ENCODE measurements at places on chromosomes 2 and 18.
A peak's percentile ranks its signal among the peaks of the same experiment; 100 is the strongest.

GRCh38 chr18:50871846-50872245 lies 7.1 kb upstream of the ME2 start:
- no peak for DNase-seq

DNA sequence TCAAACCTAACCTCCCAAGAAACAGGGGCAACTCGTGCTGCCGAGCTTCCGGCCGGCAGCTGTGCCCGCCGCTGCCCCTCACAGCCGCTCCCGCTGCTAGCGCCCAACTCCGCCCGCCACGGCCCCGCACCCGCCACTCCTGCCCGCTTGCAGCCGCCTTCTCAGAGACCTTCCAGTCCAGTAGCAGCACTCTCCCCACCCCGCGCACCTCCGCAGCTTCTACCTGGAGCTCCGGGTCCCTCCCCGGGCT lies 722 bp upstream of the C2orf15 start:
- no peak for DNase-seq

DNA sequence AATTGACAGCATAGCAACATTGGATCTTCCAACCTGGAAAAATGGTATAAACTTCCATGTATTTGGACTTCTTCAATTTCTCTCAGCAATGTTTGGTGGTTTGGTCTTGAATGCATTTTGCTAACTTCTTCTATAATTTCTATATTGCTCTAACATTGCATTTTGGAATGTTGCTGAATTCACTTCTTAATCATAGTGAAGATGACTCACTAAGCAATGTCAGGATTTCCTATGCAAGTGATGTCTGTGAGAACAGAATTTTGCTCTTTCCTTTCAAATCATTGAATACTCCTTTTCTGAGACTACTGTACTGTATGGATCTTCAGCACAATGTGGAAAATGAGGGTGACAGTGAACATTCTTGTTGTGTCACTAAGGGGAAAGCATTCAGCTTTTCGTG lies 28.9 kb upstream of the CDH19 start:
- DNase-seq = no peak

DNA sequence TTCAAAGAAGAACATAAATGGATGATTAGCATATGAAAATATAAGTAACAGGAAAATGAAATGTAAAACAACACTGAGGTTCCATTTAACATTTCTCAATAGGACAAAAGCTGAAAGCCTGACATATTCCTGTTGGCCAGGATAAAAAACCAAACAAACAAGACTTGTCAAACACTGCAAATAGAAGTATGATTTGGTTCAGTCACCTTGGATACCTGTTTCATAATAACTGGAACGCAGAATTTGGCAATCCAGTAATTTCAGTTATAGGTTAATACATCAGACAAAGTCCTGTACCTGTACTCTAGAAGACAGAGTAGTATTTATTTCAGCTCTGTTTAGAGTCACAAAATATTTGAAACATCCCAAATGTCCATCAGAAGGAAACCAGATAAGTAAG lies 16.5 kb upstream of the EVA1A start:
- DNase-seq = no peak

DNA sequence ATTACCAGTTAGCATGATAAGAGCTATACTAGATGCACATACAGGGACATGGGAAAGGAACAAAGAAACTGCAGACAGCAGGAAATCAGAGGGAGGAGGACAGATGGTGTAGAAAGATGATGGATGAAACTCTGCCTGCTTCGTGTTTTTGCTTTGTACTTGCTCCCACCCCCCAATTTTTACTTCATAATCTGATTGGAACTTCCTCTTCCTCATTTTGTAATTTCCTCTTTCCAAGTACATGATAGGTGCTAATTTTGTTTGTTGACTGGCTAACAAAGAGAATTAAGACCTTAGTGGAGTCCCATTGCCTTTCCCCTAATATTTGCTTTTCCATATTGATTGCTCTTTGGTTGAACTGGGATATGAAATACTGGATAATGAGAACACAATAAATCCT lies 76.0 kb upstream of the PELI1 start:
- DNase-seq = no peak

- DNase-seq = no peak
Measured at GRCh38 chr2:217710211-217710765, 292.5 kb downstream of the TNS1 start.

GRCh38 chr2:41709702-41710599 lies 337.9 kb upstream of the PKDCC start:
- no peak for DNase-seq

GRCh38 chr18:44759925-44760342 lies 79.2 kb downstream of the SETBP1 start:
- no peak for DNase-seq

- DNase-seq = no peak
Measured at GRCh38 chr2:60423505-60423904, 129.9 kb downstream of the BCL11A start.

GRCh38 chr2:122231296-122231695 lies 475.8 kb downstream of the TSN start:
- no peak for DNase-seq

DNA sequence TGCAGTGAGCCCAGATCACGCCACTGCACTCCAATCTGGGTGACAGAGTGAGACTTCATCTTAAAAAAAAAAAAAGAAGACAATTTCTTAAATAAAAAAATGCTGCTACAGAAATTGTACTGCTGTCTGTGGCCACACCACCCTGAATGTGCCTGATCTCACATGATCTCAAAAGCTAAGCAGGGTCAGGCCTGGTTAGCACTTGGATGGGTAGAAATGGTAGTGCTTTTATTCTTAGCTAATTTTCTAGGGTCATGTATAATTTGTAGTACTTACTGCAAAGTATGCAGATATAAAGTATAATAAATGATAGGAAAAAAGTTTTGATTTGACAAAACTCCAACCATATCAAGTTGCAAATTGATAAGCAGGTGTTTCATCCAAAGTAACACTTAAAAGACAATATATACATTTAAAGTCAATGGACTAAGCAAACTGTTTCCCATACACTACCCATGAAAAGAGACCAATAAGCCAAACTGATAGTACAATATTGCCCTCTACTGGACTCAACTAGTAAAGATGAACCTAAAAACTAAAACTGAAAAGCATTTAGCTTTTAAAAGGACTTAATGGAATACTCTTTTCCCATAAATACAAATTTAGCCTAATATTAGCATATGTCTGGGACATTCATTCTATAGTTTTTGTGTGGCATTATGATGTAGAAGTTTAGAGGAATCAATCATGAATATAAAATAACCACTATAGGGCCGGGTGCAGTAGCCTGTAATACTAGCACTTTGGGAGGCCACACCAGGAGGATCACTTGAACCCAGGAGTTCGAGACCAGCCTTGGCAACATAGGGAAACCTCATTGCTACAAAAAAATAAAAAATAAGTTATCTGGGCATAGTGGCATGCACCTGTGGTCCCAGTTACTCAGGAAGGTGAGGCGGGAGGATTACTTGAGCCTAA lies 18.6 kb upstream of the PEX13 start:
- DNase-seq = peak; percentile 40

- DNase-seq = no peak
Measured at GRCh38 chr18:76547296-76547695, 52.3 kb upstream of the ZNF516 start.

DNA sequence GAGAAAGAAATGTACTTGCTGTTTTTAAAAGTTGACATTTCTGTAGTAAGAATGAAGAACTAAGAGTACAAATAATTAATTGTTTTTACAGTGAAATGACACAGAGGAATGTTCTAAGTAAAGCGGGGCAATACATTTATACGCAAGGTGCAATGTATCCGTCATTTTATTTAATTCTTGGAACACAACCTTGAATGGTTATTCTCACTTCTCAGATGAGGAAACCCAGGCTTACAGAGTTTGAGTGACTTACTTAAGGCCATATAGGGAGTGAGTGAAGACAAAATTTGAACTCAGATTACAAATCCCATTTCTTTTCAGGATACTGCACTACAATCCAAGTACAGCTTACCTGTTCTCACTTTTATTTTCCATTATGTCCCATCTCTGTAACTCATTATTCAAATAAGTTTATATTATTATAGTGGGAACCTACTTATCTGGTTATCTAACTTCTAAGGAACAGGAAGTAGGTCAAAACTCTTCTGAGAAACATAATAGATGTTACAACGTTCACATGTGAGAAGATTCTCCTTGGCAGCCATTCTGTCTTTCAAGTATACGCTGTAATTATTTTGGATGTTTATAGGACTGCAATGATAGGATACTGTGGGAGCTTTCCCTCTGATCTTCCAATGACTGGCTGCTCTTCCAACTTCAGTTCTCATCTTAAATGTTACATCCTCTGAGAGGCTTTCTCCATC lies 12.3 kb upstream of the STK17B start:
- DNase-seq = no peak

DNA sequence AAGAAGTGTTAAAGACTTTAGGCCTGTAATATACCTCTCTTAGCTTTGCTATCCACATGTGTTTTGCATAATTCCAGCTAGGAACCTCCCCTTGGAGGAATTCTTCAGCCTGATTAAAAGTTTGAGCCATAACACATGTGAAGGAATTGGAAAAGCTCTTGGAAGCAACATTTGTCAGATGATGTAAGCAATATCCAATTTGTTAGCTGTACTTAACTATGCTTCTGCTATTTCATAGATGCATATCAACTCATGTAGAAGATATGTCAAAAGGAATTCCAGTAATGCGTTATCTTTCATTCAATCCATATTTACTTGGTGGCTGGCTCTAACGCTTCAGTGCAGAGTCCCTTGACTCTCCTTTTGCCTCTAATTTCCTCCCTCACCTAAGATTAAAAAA lies 46.2 kb downstream of the PKP4 start:
- no peak for DNase-seq

- no peak for DNase-seq
Measured at GRCh38 chr2:197075754-197076337, 149.3 kb upstream of the PGAP1 start.

DNA sequence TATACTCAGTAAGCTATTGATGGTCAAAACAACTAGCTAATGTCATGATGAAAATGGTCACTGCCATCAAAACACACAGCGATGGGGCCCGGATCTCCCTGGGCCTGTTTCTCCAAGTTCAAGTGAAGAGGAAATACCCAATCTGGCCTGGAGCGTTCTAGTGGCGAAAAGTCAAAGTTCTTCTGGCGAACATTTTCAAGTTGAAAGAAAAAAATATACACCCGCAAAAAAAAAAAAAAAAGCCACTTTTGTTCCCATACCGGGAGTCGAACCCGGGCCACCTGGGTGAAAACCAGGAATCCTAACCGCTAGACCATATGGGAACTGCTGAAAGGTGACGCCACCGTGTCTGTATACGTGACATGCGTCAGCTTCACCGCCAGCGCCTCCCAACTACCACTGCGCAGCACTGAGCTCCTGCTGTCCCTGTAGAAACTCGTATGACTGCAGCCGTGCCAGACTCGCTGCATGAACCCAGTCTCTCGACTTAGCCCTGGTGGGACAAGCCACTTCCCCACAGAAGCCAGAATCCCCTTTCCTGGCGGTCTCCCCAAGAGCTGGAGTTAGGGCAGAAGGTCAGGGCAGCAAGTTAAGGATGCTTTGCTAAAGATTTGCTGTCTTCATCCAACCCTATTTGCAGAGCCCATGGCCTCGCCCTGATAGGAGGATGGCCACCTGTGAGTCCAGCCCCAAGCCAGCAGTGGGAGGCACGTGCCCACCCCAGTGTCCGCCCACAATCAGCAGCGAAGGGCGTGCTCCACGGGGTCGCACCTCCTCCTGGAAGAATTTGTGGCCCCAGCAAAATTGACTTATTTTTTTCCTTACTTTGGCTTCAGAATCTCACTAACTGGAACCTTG lies 5.6 kb upstream of the IMP4 start:
- DNase-seq = no peak

- DNase-seq = no peak
Measured at GRCh38 chr2:63792530-63792929, 49.2 kb upstream of the UGP2 start.

DNA sequence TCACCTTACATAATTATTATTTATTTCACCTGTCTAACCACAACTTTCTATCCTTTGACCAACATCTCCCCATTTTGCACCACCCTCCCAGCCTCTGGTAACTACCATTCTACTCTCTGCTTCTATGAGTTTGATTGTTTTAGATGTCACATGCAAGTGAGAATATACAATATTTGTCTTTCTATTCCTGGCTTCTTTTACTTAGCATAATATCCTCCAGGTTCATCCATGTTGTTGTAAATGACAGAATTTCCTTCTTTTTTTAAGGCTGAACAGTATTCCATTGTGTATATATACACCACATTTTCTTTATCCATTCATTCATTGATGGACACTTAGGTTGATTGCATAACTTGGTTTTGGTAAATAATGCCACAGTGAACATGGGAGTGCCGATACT lies 24.0 kb downstream of the PPM1B start:
- DNase-seq = no peak

DNA sequence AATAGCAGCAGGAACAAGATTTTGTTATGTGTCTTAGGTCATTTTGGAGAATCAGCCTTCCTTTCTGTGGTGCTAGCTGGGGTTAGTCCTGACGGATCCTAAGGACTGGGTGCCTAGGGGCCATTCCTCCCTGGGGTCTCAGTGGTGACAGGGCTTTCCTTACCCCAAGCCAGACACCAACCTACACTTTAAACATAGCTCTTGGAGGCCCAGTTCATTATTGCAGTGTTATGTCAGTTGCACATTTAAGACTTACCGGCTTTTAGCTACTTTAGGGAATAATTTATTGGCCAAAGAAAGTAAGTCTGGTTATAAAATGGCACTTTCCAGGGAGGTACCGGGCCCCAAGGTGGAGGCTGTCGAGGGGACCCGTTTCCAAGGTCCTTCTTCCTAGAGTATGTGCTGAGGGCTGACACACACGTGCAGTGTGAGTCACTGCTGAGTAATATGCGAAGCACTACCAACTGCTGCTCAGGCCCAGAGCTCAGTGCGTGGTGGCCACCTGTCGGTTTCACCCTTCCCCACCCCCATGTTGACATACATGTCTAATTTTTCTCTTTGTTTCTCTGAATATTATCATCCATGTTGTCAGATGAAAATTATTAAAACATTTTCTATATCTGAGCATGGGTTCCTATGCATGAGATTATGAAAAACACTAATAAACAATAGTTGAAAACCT lies 37.0 kb upstream of the GRHL1 start:
- DNase-seq = no peak

- no peak for DNase-seq
Measured at GRCh38 chr2:191565647-191566198, 112.2 kb upstream of the NABP1 start.

GRCh38 chr2:42566837-42567321 lies 1.6 kb upstream of the MTA3 start:
- DNase-seq = no peak

DNA sequence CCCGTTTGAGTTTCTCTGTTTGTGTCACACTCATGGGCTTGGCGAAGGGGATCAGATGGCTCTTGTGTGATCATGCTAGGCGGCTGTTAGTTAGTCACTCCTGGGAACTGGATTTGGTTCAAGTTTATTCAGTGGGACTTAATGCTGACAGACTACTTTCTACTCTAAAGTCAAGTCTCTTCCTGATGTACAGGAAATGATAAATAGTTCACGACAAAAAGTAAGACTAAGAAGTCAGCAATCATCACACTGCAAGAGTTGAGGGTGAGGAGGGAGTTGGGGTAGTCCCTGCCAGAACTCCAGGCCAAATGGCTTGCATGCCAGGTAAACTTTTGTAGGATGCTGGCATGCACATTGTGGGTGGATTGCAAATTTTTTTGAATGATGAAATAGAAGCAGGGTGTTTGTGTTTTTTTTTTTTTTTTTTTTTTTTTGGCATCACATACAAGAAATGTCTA lies 25.1 kb upstream of the CCL20 start:
- no peak for DNase-seq

GRCh38 chr18:55485666-55486065 lies 102.3 kb downstream of the TCF4 start:
- DNase-seq = no peak
